ENCODE measurements at places on chromosomes 3 and 15.

DNA sequence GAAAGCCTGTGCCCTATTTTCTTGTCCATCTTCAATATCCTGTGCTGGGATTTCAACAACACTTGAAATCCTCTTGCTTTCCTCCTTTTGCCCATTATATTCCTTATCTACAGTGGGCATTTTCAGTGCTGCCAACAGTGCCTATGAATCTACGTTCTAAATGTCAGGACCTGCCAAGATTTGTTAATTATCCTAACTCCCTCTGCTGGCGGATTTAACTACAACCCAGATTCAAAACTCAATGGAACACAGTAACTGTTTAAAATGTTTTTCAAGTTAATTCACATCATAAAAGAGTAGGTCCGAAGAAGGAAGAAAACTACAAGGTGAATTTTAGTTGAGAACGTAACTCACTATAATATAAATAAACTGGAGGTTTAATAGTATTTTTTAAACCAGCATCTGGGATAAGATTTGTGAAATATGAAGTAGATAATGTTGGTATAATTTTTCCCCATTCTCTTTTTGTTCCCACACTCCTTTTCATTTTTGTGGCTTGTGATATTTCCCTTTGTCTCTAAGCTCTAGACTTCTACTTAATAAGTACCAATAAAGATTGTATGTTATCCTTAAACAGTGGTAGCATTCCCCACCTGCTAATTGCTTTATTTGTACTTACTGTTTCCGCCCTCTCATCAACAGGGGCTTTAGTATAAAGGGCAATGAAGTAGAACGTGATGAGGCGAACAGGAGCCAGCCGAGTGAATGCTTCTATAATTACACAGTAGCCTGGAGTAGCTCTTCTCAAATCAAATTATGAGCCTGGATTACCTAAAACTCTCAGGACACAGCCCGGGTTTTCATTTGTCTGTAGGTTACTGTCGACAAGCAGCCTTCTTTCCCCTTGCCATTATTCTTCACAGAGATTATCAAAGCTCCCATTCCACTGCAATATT lies 302.5 kb upstream of the ATP11B start:
- DNase-seq: no peak

- DNase-seq: no peak
These were observed 200.7 kb downstream of the MBNL1 start for GRCh38 chr3:152469248-152470025.

DNA sequence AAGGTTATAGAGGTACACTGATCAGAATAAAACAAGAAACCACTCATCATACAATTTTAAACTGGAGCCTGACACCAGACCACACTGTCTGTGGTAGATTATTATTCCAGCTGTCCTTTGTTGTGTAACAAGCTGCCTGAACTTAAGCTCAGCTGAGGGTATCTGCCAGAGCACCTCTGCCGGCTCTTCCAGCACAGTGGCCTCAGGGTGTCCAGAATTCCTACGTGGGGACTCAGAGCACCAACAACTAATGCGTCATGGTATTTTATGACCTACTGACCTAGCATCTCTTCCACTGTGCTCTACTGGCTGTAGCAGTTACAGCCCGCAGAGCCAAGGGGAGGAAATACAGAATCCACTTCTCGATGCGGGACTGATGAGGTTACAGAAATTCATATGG lies 15.6 kb upstream of the RAF1 start:
- no peak for DNase-seq

- peak; percentile 22 for DNase-seq
These were observed 28.5 kb upstream of the MUC20 start for GRCh38 chr3:195692354-195692685.

GRCh38 chr15:40102897-40103858 lies 5.5 kb downstream of the BMF start:
- DNase-seq: no peak

GRCh38 chr3:111936967-111937366 lies 41.9 kb upstream of the ABHD10 start:
- no peak for DNase-seq

DNA sequence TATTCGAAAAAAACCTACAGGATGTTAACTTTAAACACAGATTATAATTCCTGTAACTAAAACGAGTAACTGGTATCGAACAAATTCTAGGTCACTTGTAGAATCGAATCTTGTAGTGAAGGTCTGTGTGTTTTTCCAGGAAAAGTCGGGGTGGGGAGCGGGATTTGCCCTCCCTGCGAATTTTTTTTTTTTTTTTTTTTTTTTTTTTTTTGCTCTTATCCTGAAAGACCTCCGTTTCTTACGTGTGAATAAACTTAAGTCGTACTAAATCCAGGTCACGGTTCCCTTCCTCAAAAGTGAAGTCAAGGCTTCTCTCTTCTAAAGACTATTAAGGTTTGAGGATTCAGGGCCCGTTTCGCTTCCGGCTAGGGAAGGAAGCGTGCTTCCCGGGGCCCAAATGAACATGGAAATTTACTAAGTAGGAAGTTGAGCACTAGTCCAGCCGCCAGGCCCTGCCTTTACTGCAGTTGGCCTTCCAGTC lies 770 bp downstream of the TBC1D5 start:
- no peak for DNase-seq

GRCh38 chr3:11624161-11624560 lies 19.6 kb downstream of the VGLL4 start:
- peak; percentile 84 for DNase-seq

DNA sequence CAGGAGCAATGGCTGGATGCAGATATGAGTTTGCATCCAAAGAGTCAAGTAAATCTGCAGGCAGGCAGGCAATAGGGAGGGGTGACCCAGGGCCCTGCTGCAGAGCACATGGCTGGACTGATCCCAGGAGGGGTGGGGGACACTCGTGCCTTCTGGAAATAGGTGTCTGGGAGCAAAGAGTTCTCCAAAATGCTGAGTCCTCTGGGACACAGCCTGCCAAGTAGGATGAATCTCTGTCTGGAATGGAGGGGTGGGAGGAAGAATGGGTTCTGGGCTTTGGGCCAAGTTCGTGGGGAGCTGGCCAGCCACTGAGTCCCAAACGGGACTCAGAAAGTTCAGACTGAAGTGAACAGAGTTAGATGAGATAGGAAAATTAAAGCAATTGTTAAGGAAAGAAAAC lies 214.5 kb downstream of the MTHFS start:
- DNase-seq: no peak

- DNase-seq: no peak
These were observed 58.4 kb downstream of the GAP43 start for GRCh38 chr3:115681736-115682135.

DNA sequence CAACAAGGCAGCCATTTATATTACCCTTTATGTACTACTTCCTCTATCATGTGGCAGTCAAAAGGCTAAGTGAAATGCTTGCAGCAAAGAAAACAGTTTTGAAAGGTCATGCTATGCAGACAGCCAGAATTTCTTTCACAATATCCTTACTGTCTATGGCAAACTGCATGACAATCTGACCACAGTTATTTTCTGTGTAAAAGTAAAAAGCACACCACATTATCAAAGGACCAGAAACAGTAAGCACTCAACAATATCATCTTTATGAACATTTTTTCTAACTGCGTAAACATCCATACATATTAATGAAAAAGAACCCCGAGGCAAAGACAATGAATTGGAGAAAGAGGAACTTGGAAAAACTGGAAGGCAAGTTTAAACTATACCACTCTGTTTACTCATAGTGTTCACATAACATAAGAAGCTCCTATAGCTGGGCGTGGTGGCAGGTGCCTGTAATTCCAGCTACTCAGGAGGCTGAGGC lies 47.9 kb downstream of the PIK3CB start:
- DNase-seq: no peak

DNA sequence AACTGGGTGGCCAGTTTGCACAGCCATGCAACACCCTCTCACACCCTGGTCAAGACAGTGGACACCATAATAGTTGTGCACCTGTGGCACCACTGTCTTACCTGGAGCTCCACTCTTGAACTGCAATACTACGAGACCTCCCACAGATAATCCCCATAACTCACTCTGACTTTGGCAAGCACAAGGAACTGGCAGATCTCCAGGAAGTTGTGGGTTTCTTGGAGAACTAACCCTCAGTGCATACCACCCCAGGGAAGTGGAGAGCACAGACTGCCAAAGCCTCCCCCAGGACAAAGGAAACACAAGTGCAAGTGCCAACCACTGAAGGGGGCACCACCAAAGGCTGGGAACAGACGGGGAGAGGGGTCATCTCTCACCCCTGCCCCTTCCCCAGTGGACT lies 318.6 kb downstream of the SUCLG2 start:
- no peak for DNase-seq

- DNase-seq: no peak
These were observed 794.0 kb upstream of the CFAP20DC start for GRCh38 chr3:59843821-59844220.

- DNase-seq: no peak
These were observed 28.3 kb upstream of the BHLHE40 start for GRCh38 chr3:4950948-4951347.

DNA sequence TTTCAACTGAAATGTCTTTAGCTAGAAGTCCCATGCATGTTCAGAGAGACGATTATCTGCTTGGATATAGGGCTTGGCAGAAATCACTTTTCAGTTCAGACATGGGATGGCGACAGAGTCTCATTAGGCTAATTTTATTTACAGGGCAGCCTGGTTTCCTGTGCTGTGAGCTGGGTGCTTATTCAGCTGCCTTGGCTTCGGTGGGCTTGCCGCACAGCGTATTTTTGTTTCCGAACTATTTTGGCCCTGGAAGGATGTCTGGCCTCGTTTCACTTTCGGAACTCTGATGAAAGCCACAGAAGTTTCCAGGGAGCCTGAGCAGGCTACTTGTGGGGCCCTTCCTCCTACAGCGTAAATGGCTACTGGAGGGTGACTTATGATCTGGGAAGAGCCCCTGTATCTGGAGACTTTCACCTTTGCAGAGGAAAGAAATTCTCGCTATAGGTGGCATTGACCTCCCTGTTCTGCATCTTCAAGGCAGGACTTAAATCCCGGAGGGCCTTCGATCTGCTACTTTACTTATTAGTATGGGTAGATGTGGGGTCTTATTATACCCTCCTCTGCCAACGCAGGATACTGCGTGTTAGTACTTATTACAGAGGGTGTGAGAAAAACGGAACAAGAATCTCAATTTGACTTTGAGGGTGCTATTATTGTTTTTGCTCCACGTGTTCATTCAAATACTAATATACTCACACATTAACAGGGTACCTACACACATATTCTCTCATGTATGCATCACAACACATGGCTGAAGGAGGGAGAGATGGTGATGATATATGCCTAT lies 364.0 kb upstream of the RBMS3 start:
- DNase-seq: peak; percentile 34

GRCh38 chr15:48693484-48693883 lies 48.0 kb upstream of the FBN1 start:
- DNase-seq: no peak

DNA sequence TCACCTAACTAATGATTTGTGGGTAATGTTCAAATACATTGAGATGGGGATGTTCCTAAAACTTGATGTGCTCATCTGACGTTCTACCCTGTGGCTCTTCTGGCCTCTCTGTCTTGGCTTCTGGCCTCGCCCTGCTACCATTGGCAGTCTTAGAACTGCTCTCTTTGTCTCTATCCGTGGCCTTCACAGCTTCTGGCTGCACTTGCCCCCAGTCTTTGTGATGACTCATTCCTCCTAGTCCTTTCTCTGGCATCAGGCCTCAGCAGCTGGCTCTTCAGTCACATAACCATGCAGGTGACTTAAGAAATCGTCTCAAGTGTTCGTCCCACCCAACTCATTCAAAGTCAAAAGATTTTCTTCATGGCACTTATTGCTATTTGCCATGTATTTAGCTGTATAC lies 188.1 kb downstream of the BBX start:
- DNase-seq: no peak

- no peak for DNase-seq
These were observed 54.2 kb upstream of the ACAD9 start for GRCh38 chr3:128825117-128825725.

DNA sequence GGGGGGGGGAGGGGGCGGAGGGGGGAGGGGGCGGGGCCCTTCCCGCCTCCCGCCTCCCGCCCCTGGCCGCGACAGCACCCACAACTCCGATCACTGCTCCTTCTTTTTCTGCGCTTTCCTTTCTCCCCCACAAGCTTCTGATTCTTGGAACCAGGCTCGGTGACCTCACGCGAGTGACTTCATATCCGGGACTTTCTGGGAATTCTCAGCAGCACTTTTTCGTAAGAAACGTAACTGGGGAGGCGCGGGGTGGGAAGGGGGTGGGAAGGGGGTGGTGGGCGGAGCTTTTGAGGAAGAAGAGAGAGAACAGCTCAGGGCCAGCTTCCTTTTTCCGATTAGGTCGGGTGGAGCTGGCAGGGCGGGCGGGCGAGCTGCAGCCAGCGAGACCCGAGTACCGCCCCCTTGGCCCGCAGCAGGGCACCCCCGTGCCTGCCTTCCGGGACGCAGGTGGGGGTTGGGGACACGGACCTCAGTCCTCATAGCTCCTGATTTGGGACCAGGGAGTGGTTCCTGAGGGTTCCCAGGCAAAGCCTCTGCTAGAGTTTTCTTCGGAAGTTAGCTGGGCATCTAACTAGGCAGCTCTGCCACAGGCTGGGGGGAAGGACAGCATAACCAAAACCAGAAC lies 14.6 kb downstream of the XIRP1 start:
- peak; percentile 75 for DNase-seq

GRCh38 chr3:125104639-125105038 lies 48.8 kb upstream of the HEG1 start:
- DNase-seq: no peak

DNA sequence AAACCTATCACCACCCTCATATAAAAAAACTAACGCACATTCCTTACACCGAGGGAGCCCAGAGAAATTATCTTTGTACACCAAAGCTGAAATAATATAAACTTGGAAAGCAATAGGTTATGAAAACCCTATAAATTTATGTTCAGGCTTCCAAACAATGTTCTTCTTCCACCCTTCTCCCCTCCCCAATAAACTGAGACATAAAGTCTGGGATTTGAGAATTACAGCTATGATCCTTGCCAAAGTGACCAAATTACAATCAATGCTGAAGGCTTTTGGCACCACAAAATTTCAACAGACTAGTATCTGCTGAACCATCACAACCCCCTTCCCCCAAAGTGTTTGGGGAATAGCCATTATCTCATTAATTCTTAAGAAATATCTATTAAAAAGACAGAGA lies 237.8 kb downstream of the FMN1 start:
- no peak for DNase-seq

- DNase-seq: no peak
These were observed 208.3 kb upstream of the RBMS3 start for GRCh38 chr3:29072611-29073010.

DNA sequence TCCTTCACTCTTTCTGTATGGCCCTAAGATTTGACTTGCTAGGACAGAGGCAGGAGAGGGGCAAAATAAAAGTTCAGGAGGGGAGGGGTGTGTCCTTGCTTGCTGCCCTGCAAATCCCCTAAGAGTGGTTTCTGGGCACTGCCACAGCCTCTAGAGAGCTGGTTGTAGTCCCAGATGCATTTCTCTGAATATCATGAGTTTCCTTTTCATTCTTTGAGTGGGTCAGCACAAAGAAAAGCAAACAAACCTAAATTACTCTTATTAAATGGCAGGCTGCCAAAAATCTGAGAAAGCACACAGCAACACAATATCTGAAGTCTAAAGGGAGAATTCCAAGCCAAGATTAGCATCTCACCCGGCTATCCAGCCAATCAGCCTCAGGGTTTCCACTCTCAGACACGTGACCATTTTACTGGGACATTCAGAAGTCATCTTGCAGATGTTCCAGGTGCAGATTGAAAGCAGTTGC lies 919.3 kb downstream of the TUSC7 start:
- DNase-seq: no peak

- DNase-seq: no peak
These were observed 108.0 kb upstream of the SMAD3 start for GRCh38 chr15:66957431-66957720.

- no peak for DNase-seq
These were observed 189.7 kb downstream of the MEX3B start for GRCh38 chr15:81856001-81856633.

All from activated CD8-positive, alpha-beta T cell treated with anti-CD3 and anti-CD28 coated beads, Interleukin-2, amount 10 ng/mL, durations not matched to agents 7 days and 5 days (primary cell).